ENCODE measurements at places on chromosomes 2 and 18. TPM values are rescaled to one million over a fixed set of nuclear protein-coding genes. Genes with fewer than 3 reads are reported as not detected.

DNA sequence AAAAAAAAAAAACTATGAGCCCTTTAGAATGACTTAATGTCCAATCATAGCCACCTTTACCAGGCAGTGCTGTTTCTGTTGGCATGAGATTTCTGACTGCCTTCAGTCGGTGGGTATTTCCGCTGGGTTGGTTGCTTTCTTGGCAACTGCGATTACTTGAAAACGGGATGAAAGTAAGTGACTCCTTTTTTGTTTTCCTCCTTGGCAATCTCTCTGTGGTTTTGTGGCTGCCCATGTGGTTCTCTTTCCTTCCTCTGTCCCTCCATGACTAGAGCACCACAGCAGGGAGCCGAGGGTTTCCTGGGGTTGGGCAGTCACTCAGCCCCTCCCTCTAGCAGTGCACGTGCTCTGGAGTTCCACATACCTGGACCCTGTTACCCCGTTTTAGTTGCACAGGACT is 112.1 kb downstream of the KLHL29 start:
- DNase-seq: peak; percentile 88

DNA sequence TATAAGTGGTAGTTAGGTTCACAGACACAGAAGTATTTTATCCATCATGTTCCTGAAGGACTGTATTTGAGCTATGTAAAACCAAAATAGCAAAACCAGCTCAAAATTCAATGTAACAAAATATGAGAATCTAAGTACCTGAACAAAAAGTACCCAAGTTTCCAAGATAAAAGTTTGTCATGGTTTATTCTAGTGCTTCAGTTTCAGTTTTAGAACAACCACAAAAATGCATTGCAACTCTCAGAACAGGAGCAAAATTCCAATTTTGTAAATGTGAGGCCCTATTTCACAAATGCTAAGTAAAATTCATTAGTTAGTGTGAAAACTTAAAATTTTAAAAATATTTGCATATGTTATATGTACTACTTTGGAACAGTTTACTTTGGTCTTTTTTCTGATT is 5.0 kb upstream of the ALPK2 start:
- no peak for DNase-seq

DNA sequence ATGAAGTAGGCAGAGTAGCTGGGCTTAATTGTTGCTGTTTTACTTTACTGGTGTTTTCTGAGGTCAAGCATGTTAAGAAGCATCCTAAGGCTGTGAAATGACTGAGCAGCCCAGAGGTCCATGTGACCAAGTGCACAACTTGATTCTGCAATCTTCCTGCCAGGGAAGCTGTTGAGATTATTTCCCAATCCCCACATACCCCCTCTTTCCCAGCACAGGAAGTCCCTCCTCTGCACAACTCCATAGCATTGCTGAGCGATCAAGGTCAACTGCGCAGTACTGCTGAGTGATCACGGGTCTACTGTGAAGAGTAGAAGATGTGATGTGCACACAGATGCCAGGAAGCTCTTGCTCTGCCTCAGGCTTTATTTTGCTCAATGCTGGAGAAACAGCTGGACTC is 105.8 kb downstream of the GALNT14 start:
- DNase-seq: no peak

- no peak for DNase-seq
Observed at GRCh38 chr18:48656582-48656981, 117.8 kb downstream of the CTIF start.

DNA sequence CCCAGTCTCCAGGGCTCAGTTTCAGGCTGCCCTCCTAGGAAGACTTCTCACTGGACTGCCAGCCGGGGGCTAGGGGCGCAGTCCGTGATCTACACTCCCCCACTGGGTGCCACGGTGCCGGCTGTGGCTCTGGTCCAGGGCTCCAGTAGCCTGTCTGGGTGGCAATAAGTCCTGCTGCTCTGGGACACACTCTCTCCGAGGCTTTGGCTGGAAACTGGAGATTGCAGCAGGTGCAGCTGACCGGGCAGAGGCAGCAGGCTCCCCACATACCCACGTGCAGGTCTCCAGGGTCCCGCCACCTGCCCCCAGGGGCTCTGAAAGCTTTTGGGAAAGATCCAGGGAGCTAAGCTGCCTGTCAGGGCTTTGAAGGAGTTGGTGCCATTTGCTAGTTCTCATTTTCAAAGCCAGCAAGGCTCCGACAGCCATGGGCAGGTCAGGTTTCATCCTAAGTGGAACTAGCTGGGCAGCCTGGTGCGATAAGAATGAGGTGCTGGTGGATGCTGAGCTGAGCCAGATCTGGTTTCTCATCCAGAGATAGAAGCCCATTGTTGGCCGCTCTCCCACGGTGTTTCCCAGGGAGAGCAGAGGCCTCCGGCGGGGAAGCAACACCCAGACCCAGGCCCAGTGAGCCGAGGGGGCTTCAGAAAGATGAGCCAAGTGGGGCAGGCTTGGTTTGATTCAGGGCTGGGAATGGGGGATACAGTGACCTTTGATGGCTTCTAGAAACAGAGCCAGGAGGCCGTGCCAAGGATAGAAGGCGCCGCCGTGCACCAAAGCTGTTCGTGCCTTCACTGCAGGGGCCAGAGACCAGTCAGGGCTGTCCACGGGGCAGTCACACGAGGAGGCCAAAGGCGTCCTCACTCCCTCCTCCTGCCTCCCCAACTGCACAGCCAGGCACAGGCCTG is 141.7 kb upstream of the GPC1 start:
- DNase-seq: no peak

DNA sequence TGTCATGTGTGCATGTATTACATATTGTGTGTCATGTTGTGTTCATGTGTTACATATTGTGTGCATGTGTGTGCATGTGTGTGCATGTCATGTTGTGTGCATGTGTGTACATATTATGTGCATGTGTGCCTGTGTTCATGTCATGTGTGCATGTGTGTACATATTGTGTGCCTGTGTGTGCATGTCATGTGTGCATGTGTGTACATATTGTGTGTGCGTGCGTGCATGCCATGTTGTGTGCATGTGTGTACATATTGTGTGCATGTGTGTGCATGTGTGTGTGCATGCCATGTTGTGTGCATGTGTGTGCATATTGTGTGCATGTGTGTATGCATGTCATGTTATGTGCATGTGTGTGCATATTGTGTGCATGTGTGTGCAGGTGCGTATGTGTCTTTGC is 267.1 kb downstream of the EIPR1 start:
- DNase-seq: no peak

The MPV17 gene
- total RNA-seq: 99.4 TPM

The GCKR gene
- not detected for total RNA-seq

The RAMP1 gene
- 6.2 TPM for total RNA-seq

The SCYGR4 gene
- total RNA-seq: not detected

Measured in RPMI7951 (cell line).